Stimulated activated CD8-positive, alpha-beta memory T cell treated with anti-CD3 and anti-CD28 coated beads, Interleukin-4, amount 100 ng/mL, for 1 hour (primary cell): ENCODE measurements at places on chromosomes 12 and 14.

DNA sequence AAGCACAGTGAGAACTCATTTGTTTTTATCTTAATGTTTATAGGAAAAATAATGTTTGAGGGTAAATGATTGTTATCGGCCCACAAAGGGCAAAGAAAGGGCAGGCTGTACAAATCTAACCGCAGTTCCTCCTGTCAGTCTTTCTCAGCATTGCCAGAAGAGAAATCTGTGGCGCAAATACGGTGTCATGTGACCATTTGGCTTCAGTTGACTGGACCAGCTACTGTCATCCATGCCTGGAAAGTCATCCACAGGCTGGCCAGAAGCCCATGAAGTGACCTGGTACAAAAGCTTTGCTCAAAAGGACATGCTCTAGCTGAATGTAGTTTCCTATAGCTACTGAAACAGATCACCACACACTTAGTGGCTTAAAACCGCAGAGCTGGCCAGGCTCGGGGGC lies 43.6 kb downstream of the HCAR2 start:
- no peak for DNase-seq

DNA sequence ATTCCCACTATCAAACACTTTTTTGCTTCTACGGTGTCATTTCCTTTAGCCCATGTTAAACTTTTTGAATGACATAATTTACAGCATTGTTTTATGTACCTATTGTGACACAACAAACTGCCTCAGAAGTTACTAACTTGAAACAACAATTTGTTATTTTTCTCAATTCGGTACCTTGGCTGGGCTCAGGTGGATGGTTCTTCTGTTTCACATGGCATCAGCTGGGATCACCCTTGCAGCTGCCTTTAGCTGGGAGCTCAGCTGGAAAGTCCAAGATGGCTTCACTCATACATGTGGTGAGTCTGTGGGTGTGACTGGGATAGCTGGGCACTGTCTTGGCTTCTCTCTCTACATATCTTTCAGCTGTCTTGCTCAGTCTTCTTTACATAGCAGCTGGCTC lies 156.0 kb downstream of the GXYLT1 start:
- DNase-seq, result no peak

DNA sequence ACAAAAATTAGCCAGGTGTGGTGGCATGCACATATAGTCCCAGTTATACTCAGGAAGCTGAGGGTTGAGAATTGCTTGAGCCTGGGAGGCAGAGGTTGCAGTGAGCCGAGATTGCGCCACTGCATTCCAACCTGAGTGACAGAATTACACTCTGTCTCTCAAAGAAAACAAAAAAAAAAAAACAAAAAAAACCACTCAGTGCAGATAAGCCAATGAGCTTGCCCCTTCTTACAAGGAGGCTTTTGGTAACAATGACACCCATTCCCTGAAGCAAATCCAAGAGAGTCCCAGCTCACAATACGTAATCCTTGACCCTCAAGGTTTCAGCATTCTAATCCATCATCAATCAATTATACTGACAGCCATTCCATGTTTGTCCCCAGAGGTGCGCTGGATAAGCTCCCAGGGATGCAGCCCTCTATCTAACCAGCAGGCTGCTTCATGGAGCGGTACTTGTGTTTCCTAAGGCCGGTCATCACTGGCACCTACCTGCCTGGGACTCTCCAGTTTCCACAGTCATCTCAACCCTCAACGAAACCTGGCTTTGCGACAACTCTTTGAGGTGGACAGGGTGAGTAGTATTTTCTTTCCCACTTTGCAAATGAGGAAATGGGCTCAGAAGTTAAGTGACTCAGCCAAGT lies 12.4 kb downstream of the GCN1 start:
- DNase-seq, result no peak

GRCh38 chr14:92597906-92598905 lies 84.6 kb downstream of the RIN3 start:
- DNase-seq, result no peak

GRCh38 chr12:29782871-29783772 lies 620 bp downstream of the TMTC1 start:
- DNase-seq, result no peak

- DNase-seq, result no peak
These were observed 239.1 kb downstream of the SSPN start for GRCh38 chr12:26434299-26435068.

DNA sequence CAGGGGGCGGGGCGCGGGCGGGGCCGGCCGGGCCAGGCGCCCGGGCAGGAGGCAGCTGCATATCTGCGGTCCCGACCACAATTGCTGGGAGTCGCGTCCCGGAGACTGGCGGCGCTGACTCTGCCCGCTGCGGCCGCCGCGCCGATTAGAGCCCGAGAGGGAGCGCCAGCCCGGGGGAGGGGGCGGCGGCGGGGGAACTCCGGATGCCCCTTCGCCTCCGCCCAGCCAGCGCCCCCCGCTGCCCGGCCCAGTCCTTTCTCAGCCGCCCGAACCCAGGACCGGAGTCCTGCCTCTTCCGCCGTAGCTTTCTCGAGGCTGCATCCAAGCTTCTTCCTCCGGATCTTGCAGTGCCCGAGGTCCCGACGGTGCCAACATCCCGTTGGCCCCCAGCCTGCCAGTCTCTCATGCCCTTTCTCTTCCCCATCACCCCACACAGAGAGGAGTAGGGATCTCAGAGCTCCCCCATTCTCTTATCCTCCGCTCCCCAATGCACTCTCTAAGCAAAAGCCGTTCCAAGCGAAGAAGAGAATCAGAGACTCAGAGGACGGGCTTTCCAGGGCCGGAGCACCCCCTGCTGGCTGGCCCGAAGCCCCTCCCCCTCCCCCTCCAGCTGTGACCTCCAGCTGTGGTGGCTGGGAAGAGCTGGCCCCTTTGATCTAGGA lies 8.8 kb upstream of the SP7 start:
- DNase-seq, result peak; percentile 49

- no peak for DNase-seq
These were observed 53.9 kb downstream of the VEZT start for GRCh38 chr12:95271465-95271864.
